ENCODE measurements at places on chromosomes 16 and 17.

DNA sequence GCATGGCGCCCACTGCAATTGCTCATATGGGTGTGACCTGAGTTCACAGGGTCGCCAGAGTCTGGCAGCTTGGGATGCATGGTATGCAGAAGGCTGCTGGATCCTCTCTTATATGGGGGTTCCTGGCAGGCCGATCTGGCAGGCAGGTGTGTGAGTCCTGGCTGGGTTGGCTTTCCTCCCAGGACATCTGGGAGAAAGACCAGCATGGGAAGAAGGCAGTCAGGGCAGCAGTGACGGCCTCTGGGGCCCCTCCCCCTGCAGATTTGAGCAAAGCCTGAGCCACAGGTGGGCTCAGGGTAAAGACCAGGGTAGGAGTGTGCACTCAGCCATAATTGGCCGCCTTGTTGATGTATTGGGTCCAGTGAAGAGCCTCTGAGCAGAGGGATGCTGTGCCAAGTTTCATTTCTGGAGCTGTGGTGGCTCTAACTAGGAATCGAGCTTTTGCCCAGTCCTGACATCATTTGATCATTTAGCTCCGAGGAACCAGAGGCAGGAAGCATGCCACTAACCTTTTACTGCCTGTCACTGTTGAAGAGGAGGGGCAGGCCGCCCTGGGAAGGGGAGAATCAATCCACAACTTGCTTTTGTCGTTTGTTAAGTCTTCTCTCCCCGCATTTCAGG is 174.3 kb downstream of the CCDC182 start:
- DNase-seq, result no peak

GRCh38 chr16:53061701-53062159 is 6.9 kb downstream of the CHD9 start:
- no peak for DNase-seq

- DNase-seq, result no peak
Measured at GRCh38 chr16:2429771-2430663, 770 bp downstream of the CCNF start.

DNA sequence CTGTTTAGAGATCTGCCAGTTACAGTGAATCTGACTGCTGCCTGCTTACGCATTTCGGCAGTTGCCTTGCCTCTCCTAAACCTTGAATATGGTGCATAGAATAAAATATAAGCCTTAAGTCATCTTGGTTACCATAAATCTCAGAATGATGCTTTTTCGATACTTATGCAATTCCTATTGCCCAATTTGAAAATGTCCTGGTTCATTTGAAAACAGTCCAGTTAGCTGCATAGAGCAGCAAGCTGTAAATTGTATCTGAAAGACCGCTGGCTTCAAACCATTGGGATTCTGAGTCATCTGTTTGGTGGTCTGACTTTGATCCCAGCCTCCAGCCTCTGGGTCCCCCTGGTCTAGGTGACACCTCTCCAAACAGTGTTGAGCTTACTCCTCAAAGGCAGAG is 2.7 kb upstream of the PRKCA start:
- no peak for DNase-seq

GRCh38 chr17:44069974-44070454 is 521 bp upstream of the G6PC3 start:
- no peak for DNase-seq

GRCh38 chr16:3597226-3597625 is 14.2 kb downstream of the SLX4 start:
- DNase-seq, result no peak

GRCh38 chr17:32627239-32627996 is 140.6 kb downstream of the CDK5R1 start:
- no peak for DNase-seq

DNA sequence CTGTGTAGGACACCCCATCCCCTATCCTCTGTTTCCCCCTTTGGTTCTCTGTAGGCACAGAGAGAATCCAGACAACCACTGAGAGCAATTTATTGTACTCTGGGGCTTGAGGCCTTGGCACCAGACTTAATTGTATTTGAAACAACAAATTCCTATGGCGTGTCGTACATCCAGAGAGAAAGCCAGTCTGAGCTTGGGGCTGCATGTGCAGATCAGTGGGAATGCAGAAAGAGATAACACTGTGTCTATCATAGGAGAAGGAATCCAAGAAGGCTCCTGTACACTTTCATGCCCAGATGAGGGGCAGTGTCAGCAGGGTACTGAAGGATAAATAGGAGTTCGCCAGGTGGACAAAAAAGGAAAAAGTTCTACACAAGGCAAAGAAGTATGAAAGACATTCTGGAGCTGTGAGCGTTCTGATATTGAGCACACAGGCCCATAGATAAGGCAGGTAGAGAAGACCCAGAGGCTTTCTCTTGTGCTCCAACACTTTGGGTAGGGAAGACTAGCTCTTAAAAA is 22.0 kb upstream of the IL4R start:
- DNase-seq, result no peak

GRCh38 chr17:29726715-29727252 is 104.1 kb upstream of the CORO6 start:
- no peak for DNase-seq

DNA sequence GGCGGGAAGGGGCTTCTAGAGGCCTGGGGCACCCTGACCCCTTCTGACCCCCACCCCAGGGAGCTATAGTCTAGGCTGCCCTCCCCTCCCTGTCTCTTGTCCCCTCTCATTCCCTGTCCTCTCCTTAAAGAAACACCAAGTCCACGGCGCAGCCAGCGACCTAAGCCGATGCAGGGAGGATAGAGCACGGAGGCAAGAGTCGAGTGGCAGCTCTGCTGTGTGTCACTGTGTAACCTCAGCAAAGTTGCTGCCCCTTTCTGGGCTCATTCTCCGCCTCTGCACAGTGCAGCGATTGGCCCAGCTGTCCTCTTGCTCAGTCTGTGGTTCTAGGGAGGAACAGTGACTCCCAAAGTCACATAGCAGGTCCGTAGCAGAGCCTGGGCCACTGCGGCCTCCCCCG is 36.5 kb upstream of the SBK1 start:
- DNase-seq, result no peak

DNA sequence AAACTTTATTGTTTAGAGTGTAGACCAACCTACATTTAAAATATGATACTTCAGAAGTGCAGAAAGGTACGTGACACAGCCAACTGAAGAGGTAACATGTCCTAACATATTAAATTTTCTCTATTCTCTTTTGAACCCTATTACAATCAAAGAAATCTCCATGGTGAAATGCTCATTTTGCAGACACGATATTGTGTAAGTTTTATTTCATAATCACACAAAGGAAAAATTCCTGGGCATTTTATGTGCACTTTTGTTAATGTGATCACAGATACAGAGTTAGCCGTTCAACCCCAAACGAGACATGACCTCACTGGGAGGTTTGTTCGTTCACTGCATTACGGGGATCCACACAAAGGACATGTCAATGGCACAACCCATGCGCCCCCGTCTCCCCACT is 21.8 kb downstream of the KCNJ16 start:
- DNase-seq, result no peak

- no peak for DNase-seq
Measured at GRCh38 chr16:74320707-74321106, 24.1 kb downstream of the PSMD7 start.

- DNase-seq, result no peak
Measured at GRCh38 chr16:56075732-56076388, 115.4 kb upstream of the GNAO1 start.

- no peak for DNase-seq
Measured at GRCh38 chr17:73142872-73143381, 21.9 kb upstream of the SSTR2 start.

- no peak for DNase-seq
Measured at GRCh38 chr17:27414271-27414670, 42.0 kb upstream of the KSR1 start.

- DNase-seq, result no peak
Measured at GRCh38 chr17:72134608-72135394, 14.0 kb downstream of the SOX9 start.

GRCh38 chr17:81012574-81013447 is 21.2 kb downstream of the CHMP6 start:
- no peak for DNase-seq

GRCh38 chr17:81655378-81656117 is 794 bp downstream of the PDE6G start:
- DNase-seq, result no peak

GRCh38 chr17:63282455-63282854 is 163.7 kb downstream of the CYB561 start:
- no peak for DNase-seq

GRCh38 chr17:227078-227945 is 45.9 kb upstream of the DOC2B start:
- DNase-seq, result no peak

DNA sequence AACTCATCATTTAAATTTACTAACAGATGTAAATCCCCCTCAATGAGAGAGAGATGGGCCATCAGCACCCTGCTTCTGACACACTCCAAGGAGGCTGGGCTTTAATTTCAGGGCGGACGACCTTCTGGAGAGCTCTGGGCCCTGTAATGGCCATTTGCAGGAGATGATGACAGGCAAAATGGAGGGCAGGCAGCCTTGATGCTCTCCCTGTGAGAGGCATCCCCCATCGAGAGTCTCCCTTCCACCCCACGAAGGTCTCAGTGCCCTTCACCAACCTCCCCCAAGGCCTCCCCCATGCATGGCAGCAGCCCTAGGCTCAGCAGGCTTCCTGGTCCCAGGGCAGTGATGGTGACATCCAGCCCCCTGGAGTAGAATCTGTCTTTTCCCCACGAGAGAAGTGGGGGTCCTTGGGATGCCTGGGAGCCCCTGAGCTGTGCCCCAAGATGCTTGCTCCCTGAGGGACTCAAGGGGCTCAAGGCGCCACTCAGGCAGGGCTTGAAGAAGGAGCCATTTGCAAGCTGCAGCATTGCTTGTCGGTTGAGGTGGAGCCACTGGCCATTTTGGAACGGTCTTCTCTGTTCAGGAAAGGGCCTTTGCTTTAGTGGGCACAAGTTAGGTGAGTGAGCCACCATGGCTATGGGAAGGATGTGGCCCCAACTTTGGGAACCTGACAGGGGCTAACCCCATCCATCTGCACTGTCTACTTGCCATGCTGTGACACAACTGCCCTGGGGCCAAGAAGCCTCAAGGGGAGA is 82.6 kb downstream of the C16orf78 start:
- DNase-seq, result no peak

DNA sequence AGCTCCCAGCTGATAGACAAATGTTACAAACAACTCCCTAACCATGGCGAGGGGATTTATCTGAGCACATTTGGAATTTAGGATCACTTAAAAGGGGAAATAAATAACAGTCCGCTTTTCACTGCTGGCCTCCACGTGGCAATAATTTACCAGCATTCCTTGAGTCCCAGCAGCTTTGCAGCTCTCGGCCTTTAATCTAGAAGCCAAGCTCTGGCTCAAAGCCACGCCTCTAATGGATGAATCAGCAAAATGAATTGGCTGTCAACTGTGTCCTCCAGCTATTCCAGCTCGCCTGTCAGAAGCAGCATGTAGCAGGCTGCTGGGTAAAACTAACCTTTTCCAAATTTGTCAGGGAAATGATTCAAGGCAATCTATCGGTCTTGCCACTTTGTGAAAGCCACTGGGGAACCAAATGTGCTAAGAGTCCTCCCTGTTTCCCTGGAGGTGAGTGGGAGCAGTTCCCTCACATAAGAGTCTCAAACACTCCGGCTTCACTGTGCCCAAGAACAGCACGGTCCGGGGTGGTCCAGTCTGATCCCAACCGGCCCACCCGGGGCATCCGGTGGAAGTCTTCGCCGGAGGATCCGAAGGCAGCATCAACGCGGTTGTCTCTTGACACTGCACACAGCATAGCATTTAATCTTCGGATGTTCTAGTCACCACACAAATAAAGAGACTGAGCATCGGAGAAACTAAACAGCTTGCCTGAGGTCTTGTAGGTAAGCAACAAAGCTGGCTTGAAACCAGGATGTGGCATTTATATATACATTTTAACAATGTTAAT is 143.3 kb downstream of the PARN start:
- no peak for DNase-seq
